Brain microvascular endothelial cell (primary cell): ENCODE measurements at places on chromosomes 5 and 9.

GRCh38 chr5:80915716-80916115 is 44.4 kb upstream of the RASGRF2 start:
- peak; percentile 20 for DNase-seq

DNA sequence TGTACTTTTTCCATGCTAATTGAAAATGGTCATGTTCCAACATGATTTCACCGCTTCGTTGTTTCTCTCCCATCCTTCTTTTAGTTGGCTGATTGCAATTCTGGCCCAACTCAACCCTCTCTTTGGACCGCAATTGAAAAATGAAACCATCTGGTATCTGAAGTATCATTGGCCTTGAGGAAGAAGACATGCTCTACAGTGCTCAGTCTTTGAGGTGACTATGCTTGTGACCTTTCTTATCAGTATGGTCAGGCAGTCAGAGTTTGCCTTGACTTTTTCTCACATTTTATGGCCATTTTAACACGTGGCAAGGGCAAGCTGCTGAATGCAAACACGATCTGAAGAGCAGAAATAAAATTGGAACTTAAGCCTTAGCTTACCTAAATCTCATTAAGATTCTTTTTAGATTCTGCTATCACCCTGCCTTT is 36.0 kb upstream of the CREBRF start:
- DNase-seq: no peak

GRCh38 chr5:179568721-179569120 is 18.4 kb downstream of the RUFY1 start:
- DNase-seq: peak; percentile 25

DNA sequence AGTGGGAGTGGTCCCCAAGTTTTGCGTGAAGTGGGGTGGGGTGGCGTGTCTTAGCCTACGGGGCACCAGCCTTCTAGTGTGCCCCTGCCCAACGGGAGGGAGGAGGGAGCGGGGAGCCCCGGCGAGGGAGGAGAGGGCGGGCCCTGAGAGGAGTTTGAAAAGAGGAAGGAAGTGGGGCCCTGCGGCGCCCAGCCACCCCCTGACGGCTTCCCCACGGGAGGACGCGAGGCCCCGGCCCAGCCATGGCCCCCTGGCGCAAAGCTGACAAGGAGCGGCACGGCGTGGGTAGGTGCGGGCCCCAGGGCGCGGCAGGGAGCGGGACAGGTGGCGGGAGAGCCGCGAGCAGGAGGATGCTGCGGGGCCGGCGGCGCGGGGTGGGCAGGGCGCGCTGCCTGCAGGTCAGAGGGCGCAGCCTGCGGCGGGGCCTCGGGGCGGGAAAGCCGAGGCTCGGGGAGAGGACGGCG is at the start of gene DOCK2:
TSS of gene DOCK2 (plus strand) at position 191 of the 464 bp plus-strand sequence. CDS start at position 243, 52 bp downstream.
- DNase-seq: no peak

DNA sequence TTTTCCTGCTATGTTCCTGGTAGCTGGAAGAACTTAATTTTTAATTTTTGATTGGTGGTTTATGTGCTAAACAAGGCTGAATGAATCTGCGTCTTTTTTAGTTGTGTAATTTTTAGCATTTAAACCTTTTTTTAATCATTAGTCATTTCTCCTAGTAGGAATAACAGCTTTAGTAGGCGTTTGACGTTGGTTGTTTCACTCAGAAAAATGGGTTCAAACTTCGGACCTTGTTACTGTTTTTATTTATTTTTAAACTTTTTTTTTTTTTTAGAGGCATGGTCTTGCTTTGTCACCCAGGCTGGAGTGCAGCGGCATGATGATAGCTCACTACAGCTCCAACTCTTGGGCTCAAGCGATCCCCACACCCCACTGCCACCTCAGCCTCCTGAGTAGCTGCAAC is 12.9 kb downstream of the SFXN1 start:
- no peak for DNase-seq

DNA sequence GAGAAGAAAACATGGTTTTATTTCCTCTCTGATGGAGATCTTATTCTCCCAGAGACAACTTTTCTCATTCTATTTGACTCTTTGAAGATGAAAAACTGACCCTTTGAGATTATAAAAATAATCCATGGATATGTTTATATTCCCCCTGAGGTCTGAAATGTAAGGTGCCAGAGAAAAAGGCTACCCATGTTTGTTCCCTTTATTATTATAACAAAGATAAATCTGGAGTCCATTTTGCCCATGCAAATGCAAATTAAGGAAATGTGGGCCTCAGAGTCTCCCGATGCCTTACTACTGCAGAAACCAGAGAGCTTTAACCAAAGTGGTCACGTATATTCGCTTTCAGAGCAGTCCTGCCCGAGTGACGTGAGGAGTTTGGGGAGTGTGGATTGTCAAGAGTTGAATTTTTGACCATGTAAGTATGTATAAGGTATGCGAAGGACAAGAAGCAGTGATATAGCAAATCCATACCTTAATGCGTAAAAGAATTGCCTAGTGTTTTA is 312.5 kb downstream of the RASEF start:
- DNase-seq: no peak

GRCh38 chr5:102080288-102080687 is 215.8 kb downstream of the SLCO4C1 start:
- no peak for DNase-seq

DNA sequence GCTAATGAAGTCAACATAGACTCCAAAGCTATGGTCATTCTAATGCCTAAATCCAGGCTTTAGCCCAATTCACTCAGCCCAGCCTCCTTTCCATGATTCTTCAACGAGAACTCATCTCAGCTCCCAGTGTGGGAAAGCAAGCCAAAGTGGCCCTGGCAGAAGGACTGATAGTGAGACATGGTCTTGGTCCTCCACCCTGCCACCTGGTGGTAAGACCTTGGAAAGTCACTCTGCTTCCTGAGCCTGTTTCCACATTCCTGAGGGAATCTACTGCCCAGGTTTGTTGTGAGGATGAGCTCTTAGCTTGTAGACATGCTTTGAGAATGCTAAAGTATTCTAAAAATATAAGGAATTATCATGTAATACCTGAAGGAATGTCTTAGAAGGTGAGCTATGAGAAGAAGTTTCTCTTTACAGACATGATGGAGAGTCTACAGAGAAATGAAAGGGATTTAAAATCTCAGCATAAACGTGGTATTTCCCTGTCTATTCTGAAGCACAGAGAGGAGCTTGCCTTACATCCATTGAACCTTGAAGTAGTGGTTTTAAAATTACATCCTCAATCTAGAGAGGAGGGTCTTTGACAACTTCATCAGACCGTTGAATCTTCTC is 173.5 kb downstream of the TRIM32 start:
- peak; percentile 58 for DNase-seq
